HL-60 (cell line): ENCODE measurements at places on chromosomes 6 and 20.

- no peak for DNase-seq
These were observed 296.2 kb downstream of the GRIK2 start for GRCh38 chr6:101689695-101690094.

- peak; percentile 32 for DNase-seq
These were observed 41.7 kb upstream of the FAM135A start for GRCh38 chr6:70371454-70372105.

DNA sequence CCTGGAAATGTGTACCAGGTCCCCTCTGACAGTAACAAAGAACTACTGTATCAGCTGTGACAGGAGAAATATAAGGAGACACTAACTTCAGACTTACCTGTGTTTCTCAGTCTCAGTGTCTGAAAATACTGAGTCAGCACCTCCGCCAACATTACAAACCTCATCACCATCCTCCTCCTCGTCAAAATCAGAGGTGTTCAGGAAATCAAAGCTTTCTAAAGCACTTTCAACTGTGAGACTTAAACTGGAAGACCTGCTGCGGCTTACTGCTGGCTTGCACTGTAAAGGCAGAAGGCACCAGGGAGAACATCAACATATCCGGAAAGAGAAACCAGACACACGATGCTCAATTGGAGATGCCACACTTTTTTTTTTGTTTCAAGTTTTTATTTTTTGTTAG lies 40.3 kb upstream of the ARMH2 start:
- no peak for DNase-seq

- DNase-seq: no peak
These were observed 80.7 kb downstream of the FOXF2 start for GRCh38 chr6:1470040-1470439.

- no peak for DNase-seq
These were observed 181.2 kb downstream of the FOXA2 start for GRCh38 chr20:22403022-22403631.

DNA sequence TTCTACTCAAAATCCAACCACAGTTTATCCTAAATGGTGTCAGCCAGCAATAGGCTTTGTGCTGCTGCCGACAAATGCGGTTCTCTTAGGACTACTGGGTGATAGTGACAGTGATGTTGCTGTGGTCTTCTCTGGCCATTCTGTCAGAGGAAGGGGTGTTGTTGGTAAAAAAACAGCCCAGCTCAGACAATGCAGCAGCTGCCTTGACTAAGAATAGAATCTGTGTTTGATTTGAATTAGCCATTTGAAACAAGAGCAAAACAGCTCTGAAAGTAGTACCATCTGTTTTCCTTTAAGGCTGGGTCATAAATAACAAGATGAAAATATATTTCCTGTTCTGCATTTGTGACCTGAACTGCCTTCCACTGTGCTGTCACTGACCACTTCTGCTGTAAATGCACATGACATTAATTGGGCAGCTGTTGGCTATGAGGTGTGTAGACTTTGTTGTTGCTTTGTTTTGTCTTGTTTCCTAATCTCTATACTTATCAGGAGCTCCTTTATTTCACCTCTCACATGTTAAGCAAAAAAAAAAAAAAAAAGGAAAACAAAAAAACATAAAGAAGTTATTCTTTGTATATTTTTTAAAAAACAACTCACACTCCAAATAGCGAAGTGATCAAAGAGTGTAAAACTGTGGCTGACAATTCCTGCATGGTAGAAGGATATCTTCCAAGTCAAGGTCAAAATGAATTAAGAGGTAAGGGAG lies 497.8 kb upstream of the ARID1B start:
- no peak for DNase-seq

- no peak for DNase-seq
These were observed 315.7 kb upstream of the NT5E start for GRCh38 chr6:85134172-85134571.

- no peak for DNase-seq
These were observed 26.7 kb downstream of the ADA start for GRCh38 chr20:44624743-44625271.

DNA sequence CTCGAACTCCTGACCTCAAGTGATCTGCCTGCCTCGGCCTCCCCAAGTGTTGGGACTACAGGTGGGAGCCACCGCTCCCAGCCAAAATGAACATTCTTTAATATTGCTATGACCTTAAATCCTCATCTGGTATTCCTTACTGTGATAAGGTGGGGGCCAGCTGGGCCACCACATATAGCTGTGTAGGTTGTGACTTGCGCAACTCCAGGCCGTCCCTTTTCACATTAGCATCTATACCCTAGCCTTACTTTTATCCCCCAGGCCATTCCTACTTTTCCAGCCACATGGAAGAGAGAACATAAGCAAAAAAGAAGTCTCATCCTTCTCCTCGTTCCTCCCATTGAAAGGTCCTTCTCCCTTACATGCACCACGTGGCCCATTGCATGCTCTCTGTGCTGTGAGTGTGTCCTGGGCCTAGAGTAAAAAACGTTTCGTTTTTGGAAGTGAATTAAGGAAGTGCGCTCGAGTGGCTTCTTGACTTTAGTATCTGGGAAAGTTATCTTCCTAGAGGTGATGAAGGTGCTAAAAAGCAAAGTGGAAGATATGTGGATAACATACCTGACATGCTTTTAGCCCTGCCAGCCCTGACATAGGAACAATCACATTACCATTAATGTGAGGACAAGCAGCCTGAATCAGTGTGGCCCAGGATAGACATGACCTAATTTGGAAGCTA lies 56.8 kb upstream of the KIF13A start:
- no peak for DNase-seq

DNA sequence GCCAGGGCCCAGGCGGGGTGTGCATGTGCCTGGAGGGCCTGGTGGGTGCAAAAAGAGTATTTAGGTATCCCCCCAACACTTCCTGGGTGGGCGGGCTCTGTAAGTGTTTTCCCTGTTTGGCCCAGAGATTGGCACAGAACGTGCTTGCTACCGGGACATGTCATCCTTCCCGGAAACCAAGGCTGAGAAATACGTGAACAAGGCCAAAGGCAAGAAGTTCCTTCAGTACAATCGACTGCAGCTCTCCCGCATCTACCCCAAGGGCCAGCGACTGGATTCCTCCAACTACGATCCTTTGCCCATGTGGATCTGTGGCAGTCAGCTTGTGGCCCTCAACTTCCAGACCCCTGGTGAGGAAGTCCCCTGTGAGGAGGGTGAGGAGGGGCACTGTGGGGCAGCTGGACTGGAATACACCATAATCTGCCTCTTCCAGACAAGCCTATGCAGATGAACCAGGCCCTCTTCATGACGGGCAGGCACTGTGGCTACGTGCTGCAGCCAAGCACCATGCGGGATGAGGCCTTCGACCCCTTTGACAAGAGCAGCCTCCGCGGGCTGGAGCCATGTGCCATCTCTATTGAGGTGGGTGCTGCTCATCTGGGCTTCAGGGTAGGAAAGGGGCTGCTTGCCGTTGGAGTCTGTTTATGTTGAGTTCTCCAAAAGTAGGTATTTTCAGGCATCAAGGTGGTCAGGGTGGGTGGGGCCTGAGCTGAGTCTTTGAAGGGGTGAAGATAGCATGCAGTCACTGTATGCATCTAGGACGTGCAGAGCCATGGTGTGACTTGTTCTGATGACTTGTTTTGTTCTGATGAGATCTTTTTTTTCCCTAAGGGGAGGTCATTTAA lies 35.2 kb downstream of the PLCG1 start:
- no peak for DNase-seq

- no peak for DNase-seq
These were observed 287.0 kb upstream of the PRND start for GRCh38 chr20:4434681-4435080.

DNA sequence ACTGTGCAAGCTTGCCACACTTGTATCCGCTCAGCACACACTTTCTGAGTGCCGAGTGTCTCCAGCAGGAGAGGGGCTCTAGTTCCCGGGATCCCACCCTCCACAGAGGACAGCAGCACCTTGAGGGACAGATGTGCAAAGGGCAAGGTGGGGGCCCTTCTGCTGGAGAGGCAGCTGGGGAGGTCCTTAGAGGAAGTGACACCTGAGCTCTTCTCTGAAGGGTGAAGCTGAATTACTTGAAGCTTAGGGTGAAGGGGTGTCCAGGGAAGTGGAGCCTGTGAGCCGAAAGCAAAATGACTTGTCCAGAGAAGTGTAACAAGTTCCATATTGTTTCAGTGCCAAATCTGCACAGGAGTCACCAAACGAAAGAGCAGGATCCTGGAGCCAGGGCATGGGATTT lies 136.3 kb upstream of the DUSP22 start:
- DNase-seq: no peak

GRCh38 chr20:62938105-62938888 lies at the start of gene GID8:
Gene GID8, plus strand, starts transcription at chr20:62938147. Its CDS starts 3,356 bp downstream, at chr20:62941503.
- no peak for DNase-seq

- DNase-seq: peak; percentile 47
These were observed 97.8 kb downstream of the ANKS1A start for GRCh38 chr6:34986845-34987246.

DNA sequence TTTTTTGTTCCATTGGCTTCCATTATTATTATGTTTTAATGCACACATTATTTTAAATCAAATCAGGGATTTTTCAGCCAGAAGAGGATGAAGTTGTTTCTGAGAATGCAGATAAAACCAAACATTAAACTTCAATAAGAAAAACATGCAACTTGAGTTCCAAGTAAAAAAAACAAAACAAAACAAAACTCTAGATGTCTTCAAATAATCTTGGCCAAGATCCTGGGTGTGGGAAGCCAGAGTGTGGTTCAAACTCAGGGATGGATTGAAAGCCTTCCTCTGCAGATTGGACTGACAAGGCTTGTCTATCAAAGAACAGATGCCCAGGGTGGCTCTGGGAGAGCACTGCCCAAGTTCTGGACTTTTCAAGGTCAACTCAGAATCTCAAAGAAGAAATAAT lies 134.1 kb downstream of the LCA5 start:
- no peak for DNase-seq

DNA sequence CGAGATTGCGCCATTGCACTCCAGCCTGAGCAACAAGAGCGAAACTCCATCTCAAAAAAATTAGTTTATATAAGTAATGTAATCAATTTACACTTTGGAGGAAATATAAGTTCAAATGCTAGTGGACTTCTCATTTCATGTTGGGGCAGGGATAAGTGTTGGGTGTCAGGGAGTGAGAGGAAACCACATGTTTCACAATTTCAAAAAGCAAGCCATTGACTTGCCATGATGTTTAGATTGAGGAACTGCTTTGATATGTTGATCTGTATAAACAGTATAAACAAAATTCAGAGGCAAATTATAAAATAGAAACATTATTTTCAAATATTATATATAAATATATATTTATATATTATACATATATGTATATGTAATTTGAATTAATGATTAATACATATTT lies 42.7 kb downstream of the FILIP1 start:
- peak; percentile 53 for DNase-seq

- DNase-seq: peak; percentile 80
These were observed 1.3 kb upstream of the E2F1 start for GRCh38 chr20:33687370-33687915.

GRCh38 chr6:100446115-100447080 lies 18.3 kb downstream of the SIM1 start:
- DNase-seq: no peak

DNA sequence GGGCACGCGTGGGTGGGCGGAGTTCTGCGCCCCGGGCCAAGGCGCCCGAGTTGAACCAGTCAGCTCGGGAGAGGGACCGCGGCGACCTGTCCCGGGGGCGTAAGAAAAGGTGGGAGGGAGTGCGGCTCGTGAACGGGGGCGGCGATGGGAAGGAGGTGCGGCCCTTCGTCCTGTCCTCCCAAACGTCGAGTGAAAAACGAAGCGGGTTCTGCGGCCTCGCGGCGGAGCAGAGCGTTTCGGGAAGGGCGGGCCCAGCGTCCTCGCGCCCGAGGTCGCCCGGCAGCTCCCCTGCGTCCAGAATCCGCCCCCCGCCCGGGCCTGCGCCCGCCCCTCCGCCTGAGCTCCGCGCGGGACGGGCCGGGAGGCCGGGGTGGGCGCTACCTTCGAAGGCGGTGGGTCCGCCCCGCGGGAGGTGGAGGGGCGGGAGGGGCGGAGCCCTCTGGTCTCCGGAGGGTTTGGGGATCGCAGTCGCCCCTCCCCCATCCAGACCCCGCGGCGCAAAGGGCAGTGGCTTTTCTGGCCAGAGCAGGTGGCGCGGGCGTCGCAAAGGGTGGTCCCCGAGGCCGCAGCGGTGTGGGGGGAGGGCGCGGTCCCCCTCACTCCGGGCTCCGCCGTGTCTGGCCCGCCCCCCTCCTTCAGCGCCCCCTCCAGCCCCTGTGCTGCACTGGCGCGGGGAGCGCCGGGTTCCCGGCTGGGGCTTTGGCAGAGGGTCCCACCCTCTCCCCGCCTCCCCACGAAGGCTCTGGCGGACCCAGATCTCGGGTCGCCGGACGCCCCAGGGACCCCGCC lies 838 bp downstream of the STMN3 start:
- no peak for DNase-seq

- DNase-seq: no peak
These were observed 352.2 kb downstream of the BTBD9 start for GRCh38 chr6:38287487-38287886.

- DNase-seq: peak; percentile 93
These were observed at the start of gene CGAS for GRCh38 chr6:73452107-73452461. Gene CGAS, minus strand, starts transcription at chr6:73452297. Its CDS starts 116 bp downstream, at chr6:73452181.

DNA sequence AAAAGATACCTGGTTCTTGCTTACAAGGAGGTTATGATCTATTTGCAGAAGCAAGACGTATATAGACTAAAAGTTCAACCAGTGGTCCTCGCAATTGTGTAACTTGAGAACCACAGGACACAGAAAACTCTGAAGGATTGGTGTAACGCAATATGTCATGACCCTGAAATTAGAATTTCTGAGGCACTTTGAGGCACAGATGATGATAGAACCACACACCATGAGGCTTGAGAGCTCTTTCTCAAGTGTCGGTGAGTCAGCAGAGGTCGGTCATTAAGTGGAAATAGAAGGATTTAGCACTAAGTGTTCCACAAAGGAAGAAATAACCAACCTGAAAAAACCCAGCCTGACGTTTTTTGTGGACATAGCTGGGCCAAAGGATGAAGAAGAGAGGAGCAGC lies 15.3 kb upstream of the CCN2 start:
- DNase-seq: no peak

DNA sequence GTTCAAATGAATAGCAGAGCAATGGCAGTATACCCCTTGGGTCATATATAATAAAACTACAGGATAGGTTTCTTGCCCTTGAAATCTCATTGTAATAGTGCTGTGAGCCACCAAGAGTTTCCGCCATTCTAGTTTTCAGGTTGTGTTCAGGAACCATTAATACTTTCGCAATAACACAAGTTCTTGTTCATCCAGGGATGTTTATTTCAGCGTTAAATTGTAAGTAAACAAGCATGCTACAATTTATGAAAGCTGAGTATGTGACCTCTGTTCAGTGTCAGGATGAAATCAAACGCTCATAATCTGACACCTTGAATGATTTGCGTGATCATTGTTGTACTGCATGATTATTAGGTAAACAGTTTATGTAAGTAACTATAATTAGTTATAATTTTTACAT lies 22.8 kb downstream of the ANKS1A start:
- no peak for DNase-seq

- no peak for DNase-seq
These were observed 75.1 kb downstream of the QKI start for GRCh38 chr6:163489584-163489983.

GRCh38 chr20:59603781-59604541 lies at the start of gene PHACTR3:
Gene PHACTR3, plus strand, starts transcription at chr20:59604540. Its CDS starts 475 bp downstream, at chr20:59605015.
- DNase-seq: no peak

GRCh38 chr6:51468704-51469103 lies 618.7 kb downstream of the PKHD1 start:
- no peak for DNase-seq

- no peak for DNase-seq
These were observed 42.5 kb downstream of the PACSIN1 start for GRCh38 chr6:34508425-34508824.

GRCh38 chr6:44034391-44034861 lies 92.8 kb downstream of the MRPL14 start:
- no peak for DNase-seq

- no peak for DNase-seq
These were observed 7.9 kb downstream of the RREB1 start for GRCh38 chr6:7115543-7116231.

GRCh38 chr6:139330826-139331500 lies 39.2 kb upstream of the TXLNB start:
- no peak for DNase-seq
